ENCODE measurements at places on chromosomes 13 and 19.

DNA sequence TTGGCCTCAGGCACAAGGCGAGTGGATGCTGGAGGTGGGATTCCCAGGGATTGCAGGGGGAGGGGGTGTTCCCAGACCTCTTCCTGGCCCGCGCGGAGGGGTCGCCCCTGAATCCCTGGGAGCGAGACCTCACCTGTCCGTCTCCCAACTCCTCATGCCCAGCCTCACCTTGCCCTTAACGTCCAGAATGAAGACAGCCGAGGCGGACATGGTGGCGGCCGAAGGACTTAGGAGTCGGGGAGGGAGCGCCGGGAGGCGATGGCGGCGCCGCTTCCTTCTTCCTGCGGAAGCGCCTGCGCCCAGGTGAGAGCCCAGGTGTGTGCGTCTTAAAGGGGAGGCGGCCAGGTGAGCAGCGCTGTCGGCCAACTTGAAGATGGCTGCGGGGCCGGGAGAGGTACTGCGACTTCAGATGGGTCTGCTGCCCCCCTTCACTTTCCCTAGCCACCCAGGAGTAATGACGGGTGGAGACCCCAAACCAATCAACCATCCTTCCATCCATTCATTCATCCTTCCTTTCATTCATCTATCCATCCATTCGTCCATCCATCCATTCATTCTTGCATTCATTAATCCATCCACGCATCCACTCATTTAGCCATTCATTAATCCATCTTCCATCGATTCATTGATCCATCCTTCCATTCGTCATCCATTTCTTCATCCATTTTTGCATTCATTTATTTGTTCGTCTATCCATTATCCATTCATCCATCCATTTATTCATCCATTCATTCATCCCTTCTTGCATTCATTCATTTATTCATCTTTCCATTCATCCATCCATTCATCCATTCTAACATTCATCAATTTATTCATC, at the start of gene AP1M2:
TSS of gene AP1M2 (minus strand) at position 291 of the 817 bp plus-strand sequence. CDS start at position 210, 81 bp downstream.
- no peak for DNase-seq

GRCh38 chr19:1340681-1341469, 42.8 kb upstream of the NDUFS7 start:
- no peak for DNase-seq

DNA sequence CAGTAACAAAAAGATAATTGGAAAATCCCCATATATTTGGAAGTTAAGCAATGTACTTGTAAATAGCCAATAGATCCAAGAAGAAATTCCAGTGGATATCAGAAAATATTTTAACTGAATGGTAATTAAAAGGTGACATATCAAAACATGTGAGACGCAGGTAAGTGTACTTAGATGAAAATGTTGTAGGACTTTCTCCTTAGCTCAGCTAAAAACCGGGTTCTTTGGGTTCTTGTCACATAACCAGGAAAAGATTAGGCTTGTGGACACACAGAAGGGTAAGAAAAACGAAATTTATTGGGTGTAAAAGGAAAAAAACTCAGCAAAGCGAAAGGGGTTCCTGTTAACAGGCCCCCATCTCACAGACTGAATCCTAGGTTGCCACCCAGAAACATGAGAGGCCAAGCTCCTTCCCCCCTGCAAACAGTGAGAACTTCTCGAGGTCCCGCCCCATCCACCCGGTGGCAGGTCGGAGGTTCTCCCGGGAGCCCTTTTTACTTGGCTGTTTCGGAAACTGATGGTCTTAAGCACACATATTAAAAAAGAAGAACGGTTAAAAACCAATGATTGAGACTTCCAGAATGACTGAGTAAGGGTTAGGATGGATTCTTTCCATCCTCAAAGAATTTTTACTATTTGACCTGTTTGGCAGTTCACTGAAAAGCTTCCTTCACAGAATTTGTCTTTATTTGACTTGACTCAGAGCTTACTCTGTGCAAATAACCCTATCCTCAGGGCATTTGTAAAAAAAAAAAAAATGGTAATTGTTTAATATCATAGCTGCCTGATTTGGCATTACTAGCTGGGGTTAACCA, 3.1 kb upstream of the CCDC70 start:
- no peak for DNase-seq

DNA sequence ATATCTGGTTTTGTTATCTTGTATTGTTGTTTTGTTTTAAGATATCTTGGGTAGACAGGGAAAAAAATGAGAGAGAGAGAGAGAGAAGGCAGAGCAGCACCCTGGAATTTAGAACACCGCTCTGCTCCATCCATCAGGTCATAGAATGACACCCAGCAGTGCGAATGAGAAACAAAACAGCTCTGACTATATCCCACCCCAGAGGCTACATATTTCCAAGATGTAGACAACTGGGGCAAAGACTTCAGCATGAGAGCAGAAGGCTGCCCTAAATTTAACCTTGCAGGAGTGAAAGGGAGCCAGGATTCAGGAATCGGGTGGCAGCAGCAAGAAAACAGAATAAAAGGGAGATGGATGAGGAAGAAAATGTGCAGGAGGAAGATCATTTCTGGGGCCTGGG, 46.5 kb downstream of the TNFSF13B start:
- no peak for DNase-seq

DNA sequence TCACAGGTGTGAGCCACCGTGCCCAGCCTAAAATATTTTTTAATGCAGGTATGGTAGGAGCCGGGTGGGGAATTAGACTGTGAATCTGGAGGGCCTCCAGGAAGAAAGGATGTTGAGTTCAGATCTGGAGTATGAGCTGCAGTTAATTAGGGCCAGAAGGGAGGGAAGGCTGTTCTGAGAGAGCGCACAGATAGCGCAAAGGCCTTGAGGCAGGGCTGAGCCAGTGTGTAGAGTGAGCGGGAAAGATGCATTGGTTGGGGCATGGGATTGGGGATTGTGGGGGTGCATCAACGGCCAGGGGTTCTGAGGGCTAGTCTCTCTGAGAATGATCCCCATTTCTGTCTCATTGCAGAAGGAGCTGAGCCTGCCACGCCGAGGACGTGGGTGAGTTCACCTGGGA, 9.7 kb downstream of the MAST3 start:
- no peak for DNase-seq

GRCh38 chr19:7482584-7483439, 6.0 kb downstream of the PEX11G start:
- no peak for DNase-seq

- no peak for DNase-seq
These were observed 17.1 kb downstream of the NWD1 start for GRCh38 chr19:16736709-16737108.

DNA sequence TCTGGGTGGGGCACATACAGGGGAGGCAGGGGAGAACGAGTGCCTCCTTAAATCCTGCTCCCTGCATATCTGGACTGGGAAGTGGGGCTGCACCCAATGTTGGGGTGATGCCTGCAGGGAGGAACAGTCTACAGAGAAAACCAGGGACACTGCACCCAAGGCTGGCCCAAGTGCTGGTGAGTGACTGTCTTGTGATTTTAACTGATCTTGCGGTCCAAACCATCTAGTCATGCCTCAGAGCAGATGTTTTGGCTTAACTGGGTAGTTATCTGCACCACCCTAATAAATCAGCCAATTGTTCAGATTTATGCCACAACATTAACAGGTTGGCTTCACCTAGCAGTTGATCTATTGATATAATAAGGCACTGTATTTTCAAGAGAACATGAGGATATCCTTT, 219.2 kb upstream of the IRS2 start:
- DNase-seq, result peak; percentile 48

Data from RCC 7860 (cell line).